ENCODE measurements at places on chromosomes 1 and 21. TPM values are rescaled to one million over a fixed set of nuclear protein-coding genes. Genes with fewer than 3 reads are reported as not detected.
A peak's percentile ranks its signal among the peaks of the same experiment; 100 is the strongest.

The LENEP gene
- total RNA-seq, result not detected

DNA sequence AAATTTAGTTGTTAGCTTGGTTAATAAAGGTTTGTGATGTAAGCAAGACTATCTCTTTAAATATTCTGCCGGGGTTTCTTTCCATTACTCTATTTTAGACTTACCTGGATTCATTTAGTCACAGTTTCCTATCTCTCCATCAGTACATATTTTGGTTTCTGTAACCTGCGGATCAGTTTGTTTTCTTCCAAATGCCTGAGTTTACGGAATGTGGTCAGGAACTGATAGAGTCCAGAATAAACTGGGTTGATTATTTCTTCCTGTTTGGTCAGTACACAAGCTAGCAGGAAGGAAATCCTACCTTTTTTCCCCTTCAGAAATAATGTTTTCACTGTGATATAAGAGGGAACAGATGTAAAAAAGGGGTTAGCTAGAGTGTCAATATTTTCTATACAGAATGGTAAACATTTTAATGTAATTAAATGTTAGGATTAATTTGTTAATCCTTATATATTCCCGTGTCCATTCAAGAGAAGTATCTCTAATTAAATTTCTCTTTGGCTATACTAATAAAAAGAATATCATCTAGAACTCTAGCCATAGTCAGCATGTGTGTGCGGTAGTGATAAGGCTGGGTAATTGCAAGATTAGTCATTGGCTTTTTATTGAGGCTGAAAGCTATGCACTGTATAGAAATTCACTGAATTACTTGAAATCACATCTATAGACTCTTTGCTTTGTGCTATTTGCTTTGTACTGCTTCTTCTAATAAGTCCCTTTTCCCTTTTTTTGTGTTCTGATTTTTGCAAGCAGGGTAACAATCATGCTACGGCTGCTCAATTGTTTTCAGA is 144.7 kb upstream of the ADGRL4 start:
- DNase-seq, result no peak
- no peaks in the 10 kb centered on the region for H3K36me3 ChIP-seq
- no peak overlapping the region for H3K4me3 ChIP-seq
- no peaks in the 10 kb centered on the region for H3K27me3 ChIP-seq

DNA sequence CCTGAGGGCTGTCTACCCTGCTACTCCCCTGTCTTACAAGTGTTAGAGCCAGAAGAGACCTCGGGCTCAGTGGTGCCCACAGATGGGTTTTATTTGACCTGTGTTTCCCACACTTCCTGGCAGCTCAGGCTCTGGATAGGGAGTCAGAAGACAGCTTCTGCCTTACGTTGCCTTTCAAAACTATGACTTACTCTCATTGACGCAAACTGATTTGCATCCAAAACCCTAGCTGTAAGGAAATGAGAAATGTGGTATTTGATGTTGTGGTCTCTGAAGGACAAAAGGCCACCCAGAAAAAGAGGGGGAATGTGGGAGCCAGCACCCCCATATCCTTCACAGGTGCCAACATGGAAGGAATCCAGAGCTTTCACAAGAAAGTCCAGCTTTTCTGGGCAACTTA is 180.2 kb downstream of the ATG4C start:
- no peak for DNase-seq
- no peak overlapping the region for H3K27ac ChIP-seq
- no peaks in the 10 kb centered on the region for H3K4me1 ChIP-seq
- H3K36me3 ChIP-seq, result no peaks in the 10 kb centered on the region
- H3K27me3 ChIP-seq, result no peaks in the 10 kb centered on the region

The NUCKS1 gene
- total RNA-seq, result 42.1 TPM

DNA sequence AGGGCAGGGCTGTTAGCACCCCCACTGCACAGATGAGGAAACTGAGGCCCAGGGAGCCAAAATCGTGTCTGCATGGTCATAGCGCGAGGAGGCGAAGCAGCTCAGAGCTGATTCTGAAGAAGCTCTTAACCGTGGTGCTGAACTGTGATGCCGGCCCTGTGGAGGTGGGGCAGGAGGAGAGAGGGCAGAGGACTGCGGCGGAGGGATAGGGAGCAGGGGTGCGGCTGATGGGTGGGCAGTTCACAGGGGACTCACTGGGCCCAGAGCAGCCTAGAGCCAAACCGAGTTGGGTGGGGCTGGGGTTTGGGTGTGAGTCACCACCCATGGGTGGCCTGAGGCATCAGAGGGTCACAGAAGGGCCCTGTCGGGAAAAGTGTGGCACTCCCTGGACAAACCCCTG is 74.7 kb downstream of the RAP1GAP start:
- no peaks in the 10 kb centered on the region for H3K27me3 ChIP-seq
- H3K4me1 ChIP-seq, result no peaks in the 10 kb centered on the region
- H3K36me3 ChIP-seq, result no peaks in the 10 kb centered on the region
- no peak for DNase-seq
- no peak overlapping the region for H3K27ac ChIP-seq

- H3K36me3 ChIP-seq, result no peaks in the 10 kb centered on the region
- no peak overlapping the region for H3K27ac ChIP-seq
- no peak for DNase-seq
- H3K4me1 ChIP-seq, result no peaks in the 10 kb centered on the region
- no peaks in the 10 kb centered on the region for H3K27me3 ChIP-seq
Observed at GRCh38 chr1:239655023-239655422, 268.7 kb downstream of the CHRM3 start.

DNA sequence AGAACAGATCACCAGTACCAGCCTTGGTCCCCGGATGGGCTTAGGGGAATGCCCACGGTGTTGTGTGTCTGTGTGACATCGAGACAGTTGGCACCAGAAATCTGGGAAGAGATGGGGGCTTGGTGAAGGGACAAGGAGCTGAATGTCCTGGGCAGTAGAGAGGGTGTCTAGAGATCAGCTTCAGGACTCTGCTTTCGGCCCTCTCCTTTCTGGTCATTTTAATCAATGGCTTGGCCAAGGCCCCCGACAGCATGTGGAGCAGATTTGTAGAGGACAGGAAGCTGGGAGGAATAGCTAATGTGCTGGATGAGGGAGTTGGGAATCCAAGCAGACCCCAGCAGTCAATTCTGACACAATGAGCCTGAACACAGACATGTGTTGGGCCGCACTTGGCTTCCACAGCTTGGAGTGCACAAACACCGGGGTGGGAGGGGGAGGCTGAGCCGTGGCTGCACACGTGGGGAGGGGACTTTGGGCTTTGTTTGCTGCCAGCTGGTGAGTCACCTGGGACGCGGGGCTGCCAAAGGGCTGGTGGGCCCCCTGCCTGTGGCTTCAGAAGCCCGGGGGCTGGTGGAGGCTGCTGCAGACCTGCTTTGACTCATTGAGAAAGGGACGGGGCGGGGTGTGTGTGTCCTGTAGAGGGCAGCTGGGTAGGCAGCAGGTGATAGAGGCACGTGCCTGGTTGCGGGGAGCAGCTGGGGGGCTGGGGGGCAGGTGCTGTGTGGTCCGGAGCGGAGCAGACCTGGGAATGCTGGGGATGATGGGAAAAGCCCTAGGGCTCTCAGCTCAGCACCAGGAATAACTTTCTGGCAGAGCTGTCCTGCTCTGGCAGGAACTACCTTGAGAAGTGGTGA is 20.9 kb downstream of the SLC1A7 start:
- no peak for DNase-seq
- H3K4me3 ChIP-seq, result no peak overlapping the region
- no peaks in the 10 kb centered on the region for H3K36me3 ChIP-seq
- peak overlapping the region; percentile 67 for H3K27ac ChIP-seq
- H3K27me3 ChIP-seq, result no peaks in the 10 kb centered on the region

DNA sequence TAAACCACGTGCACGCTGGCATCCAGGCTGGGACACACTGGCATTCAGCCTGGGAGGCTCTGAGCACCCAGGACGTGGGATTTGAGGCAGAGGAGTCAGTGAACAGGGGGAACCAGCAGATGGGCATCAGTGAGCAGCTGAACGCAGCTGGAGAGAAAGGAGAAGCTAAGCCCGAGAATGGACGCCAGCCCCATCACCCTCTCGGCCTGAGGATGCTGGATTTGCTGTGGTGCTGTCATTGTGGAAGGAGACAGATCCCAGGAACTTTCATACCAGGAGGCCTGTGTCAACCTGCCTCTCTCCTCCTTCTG is 132.8 kb downstream of the PGBD5 start:
- peak; percentile 50 for DNase-seq
- no peak overlapping the region for H3K27ac ChIP-seq
- H3K4me3 ChIP-seq, result no peak overlapping the region
- no peaks in the 10 kb centered on the region for H3K36me3 ChIP-seq

DNA sequence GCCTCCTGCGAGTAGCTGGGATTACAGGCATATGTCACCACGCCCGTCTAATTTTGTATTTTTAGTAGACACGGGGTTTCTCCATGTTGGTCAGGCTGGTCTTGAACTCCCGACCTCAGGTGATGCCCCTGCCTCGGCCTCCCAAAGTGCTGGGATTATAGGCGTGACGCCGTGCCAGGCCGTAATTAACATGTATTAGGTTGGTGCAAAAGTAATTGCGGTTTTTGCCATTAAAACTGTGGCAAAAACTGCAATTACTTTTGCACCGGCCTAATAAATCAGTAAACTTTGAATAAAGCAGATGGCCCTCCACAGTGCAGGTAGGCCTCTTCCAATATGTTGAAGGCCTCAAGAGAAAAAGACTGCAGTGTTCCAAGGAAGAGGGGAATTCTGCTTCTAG is 35.4 kb downstream of the TNFRSF9 start:
- no peaks in the 10 kb centered on the region for H3K27me3 ChIP-seq
- no peak for DNase-seq
- H3K4me3 ChIP-seq, result no peak overlapping the region
- peaks cover 10% of the 10 kb centered on the region for H3K4me1 ChIP-seq

The NBPF6 gene
- not detected for total RNA-seq

The RNF220 gene
- total RNA-seq, result 54.8 TPM

GRCh38 chr1:76142771-76143540 is 68.4 kb downstream of the ST6GALNAC3 start:
- no peak overlapping the region for H3K4me3 ChIP-seq
- peaks cover 14% of the 10 kb centered on the region for H3K4me1 ChIP-seq
- H3K27me3 ChIP-seq, result no peaks in the 10 kb centered on the region
- no peak overlapping the region for H3K27ac ChIP-seq
- no peaks in the 10 kb centered on the region for H3K36me3 ChIP-seq
- DNase-seq, result no peak

The PCSK9 gene
- total RNA-seq, result not detected

GRCh38 chr1:17877316-17877715 is 122.2 kb downstream of the ACTL8 start:
- H3K27ac ChIP-seq, result no peak overlapping the region
- no peaks in the 10 kb centered on the region for H3K36me3 ChIP-seq
- no peaks in the 10 kb centered on the region for H3K27me3 ChIP-seq
- no peak overlapping the region for H3K4me3 ChIP-seq

DNA sequence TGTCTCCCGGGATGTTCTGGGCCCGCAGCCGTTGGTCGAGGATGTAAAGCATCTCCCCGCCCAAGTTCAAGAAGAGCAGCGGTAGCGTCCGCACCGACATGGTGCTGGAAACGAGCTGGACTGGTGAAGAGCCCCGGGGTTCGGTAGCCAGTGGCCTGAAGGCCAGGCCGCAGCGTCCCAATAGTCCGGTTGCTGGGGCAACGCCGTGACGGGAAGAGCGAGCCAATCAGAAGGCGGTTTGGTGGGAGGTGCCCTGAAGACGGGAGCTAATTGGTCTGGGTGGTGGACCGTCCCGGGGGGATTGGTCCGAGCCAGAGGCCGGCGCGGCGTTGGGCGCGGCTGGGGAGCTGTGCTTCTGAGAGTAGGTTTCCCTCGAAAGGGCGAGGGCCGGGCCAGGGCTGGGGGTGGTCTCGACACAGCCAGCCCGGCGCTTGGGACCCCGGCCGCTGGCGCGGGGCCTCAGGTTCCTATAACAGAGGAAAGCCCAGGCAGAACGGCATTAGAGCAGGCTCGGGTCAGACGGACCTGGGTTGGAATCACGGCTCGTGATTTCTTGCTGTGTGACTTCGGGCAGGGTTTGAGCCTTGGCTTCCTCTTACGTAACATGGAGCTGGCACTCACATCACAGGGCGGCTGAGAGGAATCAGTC is at the start of gene OSCP1:
OSCP1 (minus strand) TSS at position 182 of the 649 bp plus-strand sequence; CDS start at position 100, 82 bp downstream.
- no peaks in the 10 kb centered on the region for H3K27me3 ChIP-seq
- peak within 1 kb of the TSS; percentile 97 for H3K27ac ChIP-seq
- peaks cover 3% of the 10 kb centered on the region for H3K4me1 ChIP-seq
- DNase-seq, result peak; percentile 97

The SPRR2F gene
- not detected for total RNA-seq

The NFASC gene
- total RNA-seq, result 44.0 TPM

DNA sequence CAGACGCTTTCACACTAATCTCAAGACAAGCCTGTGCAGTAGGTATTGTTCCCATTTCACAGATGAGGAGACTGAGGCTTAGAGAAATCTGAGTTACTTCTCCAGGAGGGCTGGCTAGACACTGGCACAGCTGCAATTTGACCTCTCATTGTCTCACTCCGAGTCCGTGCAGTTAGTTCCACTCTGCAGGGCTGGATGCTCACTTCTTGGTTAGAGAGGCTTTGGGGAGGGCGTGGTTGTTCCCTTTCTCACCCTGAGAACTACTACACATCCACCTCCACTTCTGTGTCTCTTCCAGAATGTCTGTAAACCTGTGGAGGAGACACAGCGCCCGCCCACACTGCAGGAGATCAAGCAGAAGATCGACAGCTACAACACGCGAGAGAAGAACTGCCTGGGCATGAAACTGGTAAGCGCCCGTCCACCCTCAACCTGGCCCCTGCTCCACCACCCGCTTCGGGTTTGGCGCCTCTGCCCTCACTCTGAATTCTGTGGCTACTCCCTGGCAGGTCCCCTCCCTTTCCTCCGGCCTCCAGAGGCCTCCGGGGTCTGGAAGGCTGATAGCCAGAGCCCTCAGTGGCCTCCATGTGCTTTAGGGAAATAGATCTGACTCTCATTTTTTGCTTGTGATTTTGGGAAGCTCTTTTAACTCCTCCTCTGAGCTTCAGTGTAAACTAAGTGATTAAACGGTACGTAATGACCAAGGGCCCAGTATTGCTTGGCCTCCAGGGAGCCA is 29.1 kb downstream of the EIF2D start:
- H3K4me3 ChIP-seq, result no peak overlapping the region
- no peak for DNase-seq
- peaks cover 5% of the 10 kb centered on the region for H3K4me1 ChIP-seq

- no peaks in the 10 kb centered on the region for H3K36me3 ChIP-seq
- H3K27me3 ChIP-seq, result no peaks in the 10 kb centered on the region
- no peaks in the 10 kb centered on the region for H3K4me1 ChIP-seq
- no peak overlapping the region for H3K27ac ChIP-seq
- no peak overlapping the region for H3K4me3 ChIP-seq
Observed at GRCh38 chr1:94105957-94106529, 14.9 kb downstream of the ABCA4 start.

GRCh38 chr1:248853663-248854375 is 5.1 kb downstream of the ZNF692 start:
- H3K27me3 ChIP-seq, result no peaks in the 10 kb centered on the region
- peaks cover 6% of the 10 kb centered on the region for H3K4me1 ChIP-seq
